Right cardiac atrium (tissue), 5 donors: ENCODE measurements at places on chromosomes 1 and 21. TPM values are rescaled to one million over a fixed set of nuclear protein-coding genes. Genes with fewer than 3 reads are reported as not detected.

Gene MROH9
- total RNA-seq, result not detected

Gene FAM72C
- not detected for total RNA-seq

Gene CRP
- total RNA-seq, result not detected

Gene PLA2G2D
- not detected for total RNA-seq

Gene FCAMR
- not detected for total RNA-seq

Gene SAMD11
- 10.9 TPM for total RNA-seq

Gene SLC30A10
- total RNA-seq, result not detected

Gene AIRE
- total RNA-seq, result 0.14 TPM

Gene AMY1C
- total RNA-seq, result not detected

Gene CIART
- total RNA-seq, result 5.5 TPM

Gene PTPN7
- 1.7 TPM for total RNA-seq

Gene COL16A1
- 50.5 TPM for total RNA-seq

Gene ZMYND12
- total RNA-seq, result 2.1 TPM

Gene HHIPL2
- 0.53 TPM for total RNA-seq

Gene SLC37A1
- 2.7 TPM for total RNA-seq

Gene DMBX1
- total RNA-seq, result not detected

Gene AMY2A
- not detected for total RNA-seq

Gene TMEM52
- total RNA-seq, result 0.34 TPM

Gene SERINC2
- 1.3 TPM for total RNA-seq

Gene FCRL6
- total RNA-seq, result not detected

Gene WDR64
- 0.29 TPM for total RNA-seq

Gene UTS2
- total RNA-seq, result not detected

Gene C8B
- total RNA-seq, result not detected

Gene MAD2L2
- 15.5 TPM for total RNA-seq

Gene CD160
- not detected for total RNA-seq

Gene SORT1
- 152 TPM for total RNA-seq

Gene ZNF648
- total RNA-seq, result not detected

Gene VASH2
- total RNA-seq, result 0.91 TPM

Gene DISC1
- 4.6 TPM for total RNA-seq

Gene LINGO4
- total RNA-seq, result 0.32 TPM

Gene TM2D1
- 45.8 TPM for total RNA-seq

Gene MROH7
- 12.8 TPM for total RNA-seq

Gene PTPN22
- total RNA-seq, result 1.1 TPM

Gene STUM
- 0.47 TPM for total RNA-seq

Gene BTBD19
- 8.8 TPM for total RNA-seq

Gene CYP4X1
- 3.2 TPM for total RNA-seq

Gene SPRR1B
- total RNA-seq, result not detected

Gene FAM177B
- total RNA-seq, result not detected

Gene GNPAT
- 55.6 TPM for total RNA-seq

Gene ANKRD45
- 1.4 TPM for total RNA-seq

Gene KLHL12
- total RNA-seq, result 16.8 TPM

Gene KIF14
- total RNA-seq, result 0.21 TPM

Gene CFHR1
- total RNA-seq, result not detected

Gene RHEX
- total RNA-seq, result not detected
